ENCODE measurements at places on chromosomes 5 and 9. TPM values are rescaled to one million over a fixed set of nuclear protein-coding genes. Genes with fewer than 3 reads are reported as not detected.

TAF11L10 gene
- total RNA-seq = not detected

DNA sequence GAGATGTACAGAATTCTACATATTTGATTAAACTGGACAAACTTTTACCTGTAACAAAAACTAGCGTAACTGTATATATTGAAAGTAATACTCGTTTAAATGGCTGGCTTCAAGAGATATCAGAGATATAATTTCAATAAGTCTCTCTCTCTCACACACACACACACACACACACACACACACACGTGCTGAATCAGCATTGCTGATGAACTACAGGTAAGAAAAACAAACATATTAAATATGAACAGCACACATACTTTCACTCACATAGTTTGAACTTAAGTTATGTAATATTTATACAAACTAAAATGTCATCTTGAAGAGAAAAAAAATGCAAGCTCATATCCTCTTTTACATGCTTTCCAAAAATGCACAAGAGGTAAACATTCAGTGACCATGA lies 145.4 kb downstream of the BNC2 start:
- DNase-seq = no peak

GRCh38 chr5:15929611-15930263 lies 249.9 kb downstream of the MARCHF11 start:
- DNase-seq = peak; percentile 51

DNA sequence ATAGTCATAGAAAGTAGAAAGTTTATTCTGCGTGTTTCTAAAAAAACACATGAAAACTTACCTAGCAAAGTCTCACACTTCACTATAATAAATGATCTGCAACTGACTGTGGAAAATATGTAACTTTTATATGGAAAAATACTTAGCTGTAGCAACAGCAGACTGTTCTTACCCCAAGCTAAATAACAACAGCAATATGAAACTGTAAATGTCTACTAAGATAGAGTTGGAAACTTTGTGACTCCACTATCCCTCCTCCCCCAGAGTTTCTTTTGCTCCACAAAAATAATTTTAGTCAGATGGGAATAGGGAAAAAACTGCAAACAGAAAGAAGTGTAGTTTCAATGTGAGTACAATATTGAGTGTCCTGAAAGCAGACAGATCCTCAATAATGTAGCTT lies 21.0 kb downstream of the MLLT3 start:
- DNase-seq = no peak

SPATA31E1 gene
- total RNA-seq = 0.08 TPM

Data from hepatocyte (in vitro differentiated cells).